Suprapubic skin (tissue), 4 donors: ENCODE measurements at places on chromosomes 1 and 21. TPM values are rescaled to one million over a fixed set of nuclear protein-coding genes. Genes with fewer than 3 reads are reported as not detected.

DNA sequence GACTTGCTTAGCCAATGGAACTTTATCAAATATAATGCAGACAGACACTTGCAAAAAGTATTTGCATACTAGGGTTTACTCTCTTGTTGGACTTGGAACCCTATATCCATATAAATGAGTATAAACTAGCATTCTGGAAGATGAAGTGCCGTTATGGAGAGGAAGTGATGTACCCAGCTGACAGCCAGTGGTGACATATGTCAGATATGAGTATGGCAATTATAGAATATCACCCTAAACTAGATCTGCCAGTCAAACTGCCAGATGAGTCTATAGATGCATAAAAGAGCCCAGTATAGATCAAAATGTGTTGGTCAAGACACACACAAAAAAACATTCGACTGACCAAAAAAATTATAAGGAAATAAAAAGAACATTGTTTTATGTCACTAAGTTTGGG lies 739.3 kb downstream of the PLA2G4A start:
- no peak for DNase-seq

GRCh38 chr21:26969971-26970725 lies 3.3 kb upstream of the ADAMTS5 start:
- no peak for DNase-seq

DNA sequence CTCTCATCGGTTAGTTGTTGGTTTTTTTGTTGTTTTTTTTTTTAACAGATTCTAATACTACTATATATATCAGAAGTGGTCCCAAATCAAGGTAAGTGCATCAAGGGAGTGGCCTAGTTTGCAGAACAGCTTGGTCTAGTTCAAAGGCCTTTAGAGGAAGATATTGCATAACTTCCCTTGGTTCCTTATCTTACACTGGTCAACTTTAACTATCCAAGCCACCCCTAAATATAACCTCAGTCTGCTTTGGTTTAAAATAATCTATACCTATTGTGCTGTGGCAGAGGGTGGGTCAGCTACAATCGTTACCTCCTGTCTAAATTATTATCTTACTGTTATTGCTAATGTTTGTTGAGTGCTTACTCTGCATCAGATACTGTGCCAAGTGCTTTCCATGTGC lies 6.9 kb downstream of the S100A12 start:
- DNase-seq, result no peak

DNA sequence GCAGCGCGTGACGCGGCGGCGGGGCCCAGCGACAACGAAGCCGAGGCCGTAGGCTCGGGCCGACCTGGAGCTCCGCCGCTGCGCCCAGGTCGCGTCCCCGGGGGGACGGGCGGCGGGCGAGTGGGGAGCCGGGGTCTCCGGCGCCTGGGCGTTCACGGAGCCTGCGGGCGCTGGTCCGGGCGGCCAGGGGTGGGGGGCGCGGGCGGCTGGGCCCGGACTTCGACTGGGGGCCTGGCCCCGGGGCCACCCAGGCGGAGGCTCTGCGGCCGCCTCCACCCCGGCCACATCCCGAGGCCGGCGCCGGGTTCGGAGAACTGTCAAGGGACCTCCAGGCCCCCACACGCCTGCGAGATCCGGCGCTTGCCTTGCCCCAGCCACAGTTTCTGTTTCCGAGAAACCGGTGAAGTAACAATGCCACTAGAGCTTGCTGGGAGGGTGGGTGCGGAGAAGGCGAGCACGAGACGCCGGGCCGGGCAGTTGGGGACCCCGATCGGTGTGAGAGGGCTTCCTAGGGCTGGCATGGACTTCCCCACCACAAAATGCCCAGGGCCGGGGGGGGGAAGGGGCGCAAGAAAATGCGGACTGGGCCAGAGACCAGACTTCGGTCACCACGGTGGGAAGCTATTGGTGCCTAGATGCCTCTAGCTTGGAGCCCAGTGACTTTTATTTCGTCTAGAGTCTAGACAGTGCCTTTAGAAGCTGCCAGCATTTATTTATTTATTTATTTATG lies 501 bp downstream of the FBXO6 start:
- no peak for DNase-seq

Gene CFHR2
- total RNA-seq, result not detected

Gene CLEC20A
- total RNA-seq, result not detected
